ENCODE measurements at places on chromosomes 5 and 9.

DNA sequence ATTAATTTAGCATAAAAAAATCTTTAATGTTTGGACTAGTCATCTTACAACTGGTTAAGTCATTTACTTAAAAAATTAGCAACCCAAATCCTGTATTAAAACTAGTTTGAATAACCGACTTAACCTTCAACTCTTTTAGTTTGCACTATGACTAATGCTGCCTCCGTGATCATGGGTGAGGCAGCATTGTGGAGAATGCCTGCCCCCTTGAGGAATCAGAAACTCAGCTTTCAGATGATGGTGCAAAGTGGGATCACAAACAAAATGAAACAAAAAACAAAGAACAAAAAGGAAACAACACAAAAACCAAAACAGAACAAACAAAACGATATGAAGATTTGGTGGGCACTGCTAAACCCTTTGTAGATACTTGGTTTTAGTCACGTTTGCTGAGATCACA lies 127.0 kb upstream of the PALM2AKAP2 start:
- DNase-seq = no peak

- DNase-seq = peak; percentile 38
Measured at GRCh38 chr5:148186248-148187003, 16.4 kb upstream of the SPINK6 start.

GRCh38 chr5:64646169-64646568 lies 44.1 kb upstream of the SHISAL2B start:
- DNase-seq = no peak

GRCh38 chr5:130706696-130707095 lies 458.4 kb downstream of the HINT1 start:
- no peak for DNase-seq

- DNase-seq = peak; percentile 35
Measured at GRCh38 chr5:159341906-159342310, 11.6 kb upstream of the IL12B start.

- no peak for DNase-seq
Measured at GRCh38 chr5:33170411-33170810, 270.4 kb upstream of the TARS1 start.

- DNase-seq = no peak
Measured at GRCh38 chr9:84812847-84813246, 143.3 kb downstream of the NTRK2 start.

GRCh38 chr5:65032250-65032649 lies 263.5 kb downstream of the CWC27 start:
- no peak for DNase-seq

GRCh38 chr5:115825948-115826347 lies 9.5 kb upstream of the CDO1 start:
- DNase-seq = no peak

- no peak for DNase-seq
Measured at GRCh38 chr9:134634176-134634575, 7.4 kb upstream of the COL5A1 start.

DNA sequence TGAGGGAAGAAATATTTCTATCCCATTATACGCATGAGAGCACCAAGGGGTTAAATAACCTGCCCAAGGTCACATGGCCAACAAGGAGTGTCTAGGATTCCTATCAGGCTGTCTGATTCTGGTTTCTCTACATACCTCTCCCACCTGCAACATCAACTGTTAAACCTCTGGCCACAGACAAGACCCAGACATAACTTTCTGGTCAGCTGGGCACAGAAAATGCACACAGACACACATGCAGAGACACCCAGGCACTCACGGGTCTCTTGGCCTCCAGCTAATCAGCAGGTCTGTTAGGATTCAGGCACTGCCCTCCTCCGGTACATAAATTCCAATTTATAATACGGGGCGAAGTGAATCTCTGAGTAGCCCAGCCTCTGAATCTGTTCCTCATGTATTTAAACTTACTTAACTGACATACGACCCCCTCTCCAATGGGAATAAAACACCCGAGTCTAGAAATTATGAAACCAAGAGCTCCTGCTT lies 1.5 kb downstream of the SEPTIN8 start:
- peak; percentile 92 for DNase-seq

DNA sequence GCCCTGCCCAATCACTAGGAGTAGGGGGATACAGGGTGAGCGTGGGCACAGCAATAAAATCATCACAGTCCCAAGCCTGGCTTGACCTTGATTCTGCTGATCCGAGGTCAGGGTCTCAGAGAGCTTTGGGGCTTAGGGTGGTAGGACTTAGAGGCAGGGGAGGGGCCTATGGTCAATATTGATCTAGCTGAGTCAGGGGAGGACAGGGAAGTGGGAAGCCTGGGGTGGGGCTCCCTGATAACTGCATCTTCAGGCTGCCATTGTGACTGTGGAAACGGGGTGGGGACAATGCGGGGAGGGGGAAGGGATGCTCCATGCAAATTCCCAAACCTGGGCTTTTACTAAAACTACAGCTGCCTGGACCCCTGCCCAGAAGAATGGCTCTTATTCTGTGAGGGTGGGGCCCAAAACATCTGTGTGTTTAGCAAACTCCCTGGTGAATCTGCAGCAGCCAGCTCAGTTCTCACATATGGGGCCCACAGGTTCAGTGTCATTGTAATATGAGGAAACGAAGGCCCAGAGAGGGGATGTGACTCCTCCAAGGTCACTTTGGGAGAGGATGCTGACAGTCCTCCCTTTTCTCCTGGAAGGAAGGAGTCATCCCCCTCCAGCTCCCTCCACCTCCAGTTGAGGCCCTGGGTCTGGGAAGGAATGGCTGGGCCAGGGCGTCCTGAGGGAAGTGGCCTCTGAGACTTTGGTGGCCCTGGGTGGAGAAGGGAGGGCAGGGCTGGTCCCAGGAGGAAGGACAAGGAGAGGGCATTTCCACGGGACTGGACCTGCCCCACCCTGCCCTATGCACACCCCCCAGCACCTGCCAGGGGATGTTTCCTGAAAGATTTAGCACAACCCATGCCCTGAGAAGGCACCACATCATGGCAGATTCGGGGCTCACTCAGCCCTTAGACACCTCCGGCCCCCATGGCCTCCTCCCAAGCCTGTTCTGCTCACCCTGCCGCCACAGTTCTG lies 26.4 kb downstream of the SLC6A7 start:
- no peak for DNase-seq

DNA sequence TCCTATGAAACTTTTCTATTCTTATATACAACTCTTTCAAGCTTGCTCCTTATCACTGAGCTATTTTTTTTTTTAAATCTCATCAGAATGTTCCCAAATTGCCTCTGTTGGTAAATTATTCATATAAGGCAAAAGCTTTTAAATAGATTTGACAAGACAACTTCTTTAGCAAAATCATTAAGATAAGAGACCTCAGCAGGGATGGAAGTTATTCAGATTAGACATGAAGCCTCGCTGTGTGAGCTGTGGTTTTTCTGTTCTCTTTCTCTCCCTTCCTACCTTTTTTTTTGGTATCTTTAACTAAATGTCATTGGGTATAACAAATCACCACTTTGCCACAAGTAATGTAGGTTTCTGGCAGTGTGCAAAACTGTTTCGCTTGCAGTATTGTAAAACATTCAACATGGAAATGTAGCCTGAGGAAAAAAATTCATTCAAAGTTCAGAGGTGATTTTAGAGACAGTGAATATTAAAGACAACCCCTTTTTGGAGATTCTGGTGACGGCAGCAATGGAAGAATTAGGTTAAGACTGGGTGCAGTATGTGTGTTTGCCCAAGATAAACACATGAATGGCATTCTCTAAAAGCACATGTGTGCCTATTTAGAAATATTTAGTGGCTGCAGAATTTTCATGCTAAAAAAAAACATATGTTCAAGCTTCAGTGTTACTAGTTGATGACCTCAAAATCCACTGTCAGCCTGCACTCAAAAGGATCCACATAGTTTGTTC lies 467.1 kb downstream of the ZNF608 start:
- DNase-seq = no peak

GRCh38 chr5:55853041-55853670 lies 2.0 kb downstream of the IL31RA start:
- DNase-seq = no peak

DNA sequence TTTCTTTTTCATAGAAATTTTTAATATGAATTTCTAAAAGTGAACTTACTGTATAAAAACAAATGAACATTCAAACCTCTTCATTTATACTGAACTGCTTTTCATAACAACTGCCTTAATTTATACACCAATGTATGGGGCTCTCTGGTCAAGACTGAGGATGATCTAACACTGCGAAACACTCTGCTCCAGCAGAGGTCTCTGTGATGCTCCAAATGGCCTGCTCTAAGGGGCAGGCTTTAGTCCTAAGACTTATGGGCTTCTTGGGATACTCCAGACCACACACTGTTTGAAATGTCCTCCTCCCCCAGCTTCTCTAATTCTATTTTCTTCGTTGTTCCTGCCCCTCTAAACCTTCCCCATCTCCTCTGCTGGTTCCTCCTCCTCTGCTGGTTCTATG lies 58.5 kb downstream of the LIFR start:
- DNase-seq = no peak

DNA sequence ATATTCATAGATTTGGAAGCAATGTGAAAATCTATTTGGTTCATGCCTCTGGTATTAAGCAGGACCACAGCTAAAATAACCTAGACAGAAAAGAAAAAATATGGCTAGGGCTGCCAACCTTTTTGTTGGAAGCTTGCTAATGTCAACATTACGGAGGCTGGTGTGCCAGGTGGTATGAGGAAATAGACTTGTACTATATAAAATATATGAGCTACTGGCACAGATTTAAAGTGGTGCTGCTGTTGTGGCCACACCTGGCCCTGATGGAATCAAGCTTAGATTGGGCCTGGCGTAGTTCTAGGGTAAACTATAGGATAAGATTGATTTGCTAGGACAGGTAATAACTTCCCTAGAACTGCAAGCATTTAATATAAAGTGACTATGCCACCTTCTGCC lies 10.6 kb upstream of the PARP8 start:
- DNase-seq = no peak

GRCh38 chr9:120402741-120403542 lies 177.0 kb downstream of the CDK5RAP2 start:
- DNase-seq = peak; percentile 84

- no peak for DNase-seq
Measured at GRCh38 chr5:59097116-59097515, 514.2 kb downstream of the RAB3C start.

- DNase-seq = no peak
Measured at GRCh38 chr9:119802621-119803020, 433.4 kb upstream of the BRINP1 start.

- DNase-seq = no peak
Measured at GRCh38 chr5:6059137-6059800, 319.1 kb downstream of the MED10 start.

GRCh38 chr5:903756-904096 lies 11.0 kb downstream of the TRIP13 start:
- no peak for DNase-seq

DNA sequence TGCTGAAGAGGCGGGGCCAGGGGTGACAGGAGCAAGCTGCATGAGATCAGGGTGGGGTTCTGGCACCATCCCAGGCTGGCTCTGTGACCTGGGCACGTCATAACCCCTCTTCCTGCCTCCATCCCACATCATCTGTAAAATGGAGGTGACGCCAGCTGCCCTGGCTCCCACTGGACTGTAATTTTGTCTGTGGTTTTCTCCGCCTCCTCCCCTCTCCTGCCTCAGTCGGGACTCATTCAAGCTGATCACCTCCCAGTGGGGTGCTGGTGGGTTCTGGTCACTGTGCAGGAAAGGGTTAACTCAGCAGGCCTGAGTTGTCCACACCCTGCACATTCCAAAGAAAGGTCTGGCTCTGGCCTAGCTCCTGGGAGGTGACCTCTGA lies 128.2 kb downstream of the RXRA start:
- DNase-seq = no peak

GRCh38 chr5:175107865-175108264 lies 336.1 kb downstream of the DRD1 start:
- DNase-seq = no peak

GRCh38 chr5:138844125-138844461 lies 31.0 kb downstream of the LRRTM2 start:
- DNase-seq = no peak

- DNase-seq = no peak
Measured at GRCh38 chr5:133830911-133831310, 137.5 kb downstream of the C5orf15 start.

DNA sequence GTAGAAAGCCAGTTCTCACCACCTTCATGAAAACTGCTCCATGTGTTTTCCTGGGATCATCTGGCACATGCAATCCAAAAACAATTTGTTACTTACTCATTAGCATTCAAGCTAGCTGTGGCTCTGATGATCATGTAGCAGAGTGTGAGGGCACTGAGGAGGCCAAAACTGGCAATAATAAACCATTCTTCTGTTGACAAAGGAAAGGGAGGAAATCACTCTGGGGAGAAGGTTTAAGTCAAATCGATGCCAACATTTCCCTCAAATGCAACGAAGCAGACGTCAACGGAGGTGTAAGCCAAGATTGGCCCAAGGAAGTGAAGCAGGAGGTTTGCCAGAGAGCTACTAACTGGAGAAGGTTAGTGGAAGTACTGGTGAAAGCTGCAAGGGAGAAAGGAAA lies 55.7 kb upstream of the TBC1D9B start:
- DNase-seq = no peak

DNA sequence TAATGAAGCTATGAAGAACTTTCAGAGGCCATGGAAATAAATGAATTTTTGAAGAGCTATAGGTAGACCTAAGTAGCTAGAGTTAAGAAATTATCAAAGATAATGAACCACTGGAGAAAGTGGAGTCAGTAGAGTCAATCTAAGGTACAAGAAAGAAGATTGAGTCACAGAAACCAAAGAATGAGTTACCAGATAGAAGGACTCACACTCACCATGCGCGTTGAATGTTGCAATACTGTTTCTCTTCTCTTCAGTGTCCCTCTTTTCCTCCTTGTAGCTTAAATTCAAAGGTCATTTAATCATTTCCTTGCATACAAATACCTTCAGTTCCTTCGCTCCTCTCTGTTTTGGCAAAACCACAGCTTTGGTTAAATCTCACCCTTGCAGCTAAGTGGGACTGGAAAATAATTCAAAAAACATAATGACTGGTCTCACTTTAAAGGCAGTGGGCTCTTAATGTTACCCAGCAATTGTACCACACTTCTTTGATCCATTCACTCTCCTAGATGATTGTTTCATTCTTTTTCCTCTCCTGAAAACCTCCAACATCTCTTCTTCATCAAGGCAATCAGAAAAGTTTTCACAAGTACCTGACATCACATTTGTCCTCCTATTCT lies 58.3 kb downstream of the NIPBL start:
- DNase-seq = no peak

- no peak for DNase-seq
Measured at GRCh38 chr5:103909391-103909790, 346.8 kb upstream of the NUDT12 start.

DNA sequence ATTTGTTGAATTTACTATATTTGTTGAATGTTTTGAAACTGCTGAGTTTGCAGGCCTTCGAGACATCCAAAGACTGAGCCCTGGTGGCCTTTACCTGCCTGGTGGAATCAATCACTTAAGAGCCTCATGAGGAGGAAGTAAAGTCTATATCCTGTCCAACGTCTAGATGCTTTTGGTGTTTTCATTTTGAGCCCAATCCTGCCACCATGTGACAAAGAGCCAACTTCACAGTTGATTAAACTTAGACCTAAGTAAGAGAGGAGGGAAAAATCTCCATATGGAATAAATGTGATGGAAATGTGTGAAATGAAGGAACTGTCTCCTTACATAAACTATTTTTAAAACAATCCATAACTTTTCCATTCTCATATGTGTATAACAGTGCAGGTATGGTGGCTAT lies 220.1 kb downstream of the PRR16 start:
- no peak for DNase-seq

GRCh38 chr9:105485131-105485530 lies 37.3 kb downstream of the FSD1L start:
- DNase-seq = no peak

GRCh38 chr5:154986151-154986550 lies 27.4 kb upstream of the KIF4B start:
- DNase-seq = no peak

GRCh38 chr5:55694152-55694830 lies 17.8 kb downstream of the SLC38A9 start:
- no peak for DNase-seq
